ENCODE measurements at places on chromosomes 2 and 18. TPM values are rescaled to one million over a fixed set of nuclear protein-coding genes. Genes with fewer than 3 reads are reported as not detected.

RTKN gene
- 28.0 TPM for polyA plus RNA-seq

DSG4 gene
- not detected for polyA plus RNA-seq

C2orf78 gene
- polyA plus RNA-seq, result not detected

RRM2 gene
- polyA plus RNA-seq, result 0.45 TPM

SLC23A3 gene
- polyA plus RNA-seq, result 2.0 TPM
